IMR-90 (cell line): ENCODE measurements at places on chromosomes 16 and 17. TPM values are rescaled to one million over a fixed set of nuclear protein-coding genes. Genes with fewer than 3 reads are reported as not detected.
A peak's percentile ranks its signal among the peaks of the same experiment; 100 is the strongest.

BIRC5 gene
- total RNA-seq, result 52.7 and 53.6 TPM in 2 replicates

CCL16 gene
- not detected in 2 replicates for total RNA-seq

KRT33A gene
- not detected in 2 replicates for total RNA-seq

CD300LB gene
- total RNA-seq, result not detected in 2 replicates

AANAT gene
- total RNA-seq, result not detected in 2 replicates

KRT27 gene
- total RNA-seq, result not detected in 2 replicates

TPPP3 gene
- total RNA-seq, result 0.54 and 0.56 TPM in 2 replicates

KIF2B gene
- total RNA-seq, result not detected in 2 replicates

PYDC1 gene
- not detected in 2 replicates for total RNA-seq

GRCh38 chr17:55784666-55785065 lies 33.8 kb downstream of the PCTP start:
- H3K4me3 ChIP-seq, result no peak overlapping the region
- DNase-seq, result no peak
- H3K27ac ChIP-seq, result no peak overlapping the region

- peak overlapping the region; percentile 21; the same call in 1 of the 2 replicates for H3K4me3 ChIP-seq
- H3K4me1 ChIP-seq, result peaks cover 2% of the 10 kb centered on the region; the same call in 1 of the 2 replicates
- no peaks in the 10 kb centered on the region for H3K36me3 ChIP-seq
- DNase-seq, result no peak
- H3K27ac ChIP-seq, result no peak overlapping the region
Observed at GRCh38 chr17:31390748-31391495, 553 bp upstream of the RAB11FIP4 start.

- H3K36me3 ChIP-seq, result peaks cover 11% of the 10 kb centered on the region
- peak overlapping the region; percentile 66 for H3K27ac ChIP-seq
- H3K4me3 ChIP-seq, result no peak overlapping the region
- no peaks in the 10 kb centered on the region for H3K27me3 ChIP-seq
Observed at GRCh38 chr17:73290399-73291259, 21.2 kb downstream of the CDC42EP4 start.

- DNase-seq, result no peak
- H3K4me3 ChIP-seq, result no peak overlapping the region
- H3K27me3 ChIP-seq, result no peaks in the 10 kb centered on the region
- H3K4me1 ChIP-seq, result peaks cover 9% of the 10 kb centered on the region
- peaks cover 10% of the 10 kb centered on the region for H3K36me3 ChIP-seq
Observed at GRCh38 chr16:19123535-19124178, 9.9 kb downstream of the ITPRIPL2 start.

- H3K4me3 ChIP-seq, result no peak overlapping the region
- H3K36me3 ChIP-seq, result no peaks in the 10 kb centered on the region
- DNase-seq, result no peak
- H3K27ac ChIP-seq, result no peak overlapping the region
- H3K27me3 ChIP-seq, result no peaks in the 10 kb centered on the region
- H3K4me1 ChIP-seq, result no peaks in the 10 kb centered on the region
Observed at GRCh38 chr16:75792771-75793492, 66.6 kb upstream of the CPHXL start.

GRCh38 chr16:66275775-66276428 lies 90.6 kb upstream of the CDH5 start:
- no peaks in the 10 kb centered on the region; the same call in 1 of the 2 replicates for H3K4me1 ChIP-seq
- no peaks in the 10 kb centered on the region for H3K36me3 ChIP-seq

DNA sequence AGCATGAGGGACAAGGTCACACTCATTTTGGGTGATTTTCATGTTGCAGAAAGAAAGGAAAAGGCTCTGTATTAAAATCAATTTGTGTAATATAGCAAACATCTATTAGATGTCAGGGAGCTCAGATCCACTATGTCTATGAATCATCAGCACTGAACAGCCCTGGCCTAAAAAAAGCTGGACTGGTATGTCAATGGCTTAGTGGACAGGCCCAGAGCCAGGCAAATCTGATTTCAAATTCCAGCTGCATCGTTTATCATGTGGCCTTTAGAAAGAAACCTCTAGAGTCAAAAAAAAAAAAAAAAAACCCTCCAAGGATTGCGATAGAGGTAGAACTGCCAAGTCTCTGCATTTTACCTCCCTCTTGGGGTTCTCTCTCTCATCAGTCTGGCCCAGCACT lies 5.4 kb downstream of the GAS7 start:
- H3K27me3 ChIP-seq, result no peaks in the 10 kb centered on the region
- H3K4me3 ChIP-seq, result no peak overlapping the region
- H3K36me3 ChIP-seq, result no peaks in the 10 kb centered on the region

DNA sequence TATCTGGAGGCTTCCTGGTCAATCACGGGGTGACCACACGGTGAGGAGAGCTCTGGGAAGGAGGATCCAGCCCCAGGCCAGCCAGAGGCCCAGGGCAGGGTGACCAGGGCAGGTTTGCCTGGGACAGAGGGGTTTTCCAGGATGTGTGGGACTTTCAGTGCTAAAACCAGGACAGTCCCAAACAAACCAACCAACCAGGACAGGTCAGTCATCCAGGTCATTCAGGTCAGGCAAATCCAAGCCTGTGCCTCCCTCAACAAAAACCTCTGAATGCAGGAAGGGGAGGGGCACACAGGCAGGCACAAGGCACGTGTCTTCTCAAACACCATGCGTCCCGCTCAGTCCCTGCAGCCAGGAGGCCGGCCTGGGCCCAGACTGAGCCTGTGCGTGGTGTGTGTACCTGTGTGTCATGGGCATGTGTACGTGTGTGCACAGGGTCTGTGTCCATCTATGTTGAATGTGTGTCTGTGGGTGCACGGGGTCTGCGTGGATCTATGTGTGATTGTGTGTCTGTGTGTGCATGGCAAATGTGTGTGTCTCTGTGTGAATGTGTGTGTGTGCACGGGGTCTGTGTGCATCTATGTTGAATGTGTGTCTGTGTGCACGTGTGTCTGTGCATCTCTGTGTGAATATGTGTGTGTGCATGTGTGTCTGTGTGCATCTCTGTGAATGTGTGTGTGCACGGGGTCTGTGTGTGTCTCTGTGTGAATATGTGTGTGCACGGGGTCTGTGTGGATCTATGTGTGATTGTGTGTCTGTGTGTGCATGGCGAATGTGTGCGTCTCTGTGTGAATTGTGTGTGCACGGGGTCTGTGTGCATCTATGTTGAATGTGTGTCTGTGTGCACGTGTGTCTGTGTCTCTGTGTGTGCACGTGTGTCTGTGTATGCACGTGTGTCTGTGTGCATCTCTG lies 78.9 kb downstream of the RTN4RL1 start:
- DNase-seq, result no peak
- H3K27me3 ChIP-seq, result peaks cover 32% of the 10 kb centered on the region
- no peak overlapping the region for H3K4me3 ChIP-seq
- H3K4me1 ChIP-seq, result no peaks in the 10 kb centered on the region
- no peaks in the 10 kb centered on the region for H3K36me3 ChIP-seq

DNA sequence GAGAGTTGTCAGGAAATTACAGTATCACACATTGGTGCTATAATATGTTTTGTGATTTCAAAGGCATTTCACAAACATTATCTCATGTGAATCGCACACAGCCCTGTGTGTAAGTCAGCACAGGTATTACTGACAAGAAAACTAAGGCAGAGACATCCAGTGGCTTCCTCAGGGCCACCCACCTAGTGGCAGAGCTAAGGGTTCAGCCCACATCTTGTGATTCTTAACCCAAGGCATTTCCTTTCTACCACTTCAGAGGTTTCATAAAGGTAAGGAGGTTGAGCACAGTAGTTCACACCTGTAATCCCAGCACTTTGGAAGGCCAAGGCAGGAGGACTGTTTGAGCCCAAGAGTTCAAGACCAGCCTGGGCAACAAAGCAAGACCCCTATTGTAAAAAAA lies 58.2 kb downstream of the STX8 start:
- no peak for DNase-seq
- H3K36me3 ChIP-seq, result no peaks in the 10 kb centered on the region
- H3K4me1 ChIP-seq, result peaks cover 6% of the 10 kb centered on the region
- no peak overlapping the region for H3K27ac ChIP-seq
- H3K4me3 ChIP-seq, result no peak overlapping the region
- no peaks in the 10 kb centered on the region for H3K27me3 ChIP-seq

DNA sequence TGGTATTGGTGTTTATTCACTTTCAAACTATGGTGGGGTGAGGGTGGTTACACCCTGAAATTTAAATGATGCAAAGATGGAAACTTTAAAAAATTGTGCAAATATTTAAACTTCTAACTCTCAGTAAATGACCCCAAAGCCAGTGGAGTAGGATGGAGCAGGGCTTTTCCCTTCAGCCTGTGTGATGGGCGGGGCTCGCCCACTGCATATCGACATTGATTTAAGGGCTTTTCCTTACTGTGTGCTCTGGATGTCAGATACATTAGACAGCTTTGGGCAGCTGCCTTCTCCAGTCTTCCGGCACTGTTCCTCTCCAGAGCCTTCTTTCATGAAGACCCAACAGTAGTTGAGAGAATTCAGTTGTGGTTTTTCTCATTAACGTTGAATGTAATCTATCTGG lies 99.9 kb downstream of the SPECC1 start:
- H3K27ac ChIP-seq, result no peak overlapping the region
- H3K27me3 ChIP-seq, result peaks cover 41% of the 10 kb centered on the region
- H3K36me3 ChIP-seq, result no peaks in the 10 kb centered on the region

DNA sequence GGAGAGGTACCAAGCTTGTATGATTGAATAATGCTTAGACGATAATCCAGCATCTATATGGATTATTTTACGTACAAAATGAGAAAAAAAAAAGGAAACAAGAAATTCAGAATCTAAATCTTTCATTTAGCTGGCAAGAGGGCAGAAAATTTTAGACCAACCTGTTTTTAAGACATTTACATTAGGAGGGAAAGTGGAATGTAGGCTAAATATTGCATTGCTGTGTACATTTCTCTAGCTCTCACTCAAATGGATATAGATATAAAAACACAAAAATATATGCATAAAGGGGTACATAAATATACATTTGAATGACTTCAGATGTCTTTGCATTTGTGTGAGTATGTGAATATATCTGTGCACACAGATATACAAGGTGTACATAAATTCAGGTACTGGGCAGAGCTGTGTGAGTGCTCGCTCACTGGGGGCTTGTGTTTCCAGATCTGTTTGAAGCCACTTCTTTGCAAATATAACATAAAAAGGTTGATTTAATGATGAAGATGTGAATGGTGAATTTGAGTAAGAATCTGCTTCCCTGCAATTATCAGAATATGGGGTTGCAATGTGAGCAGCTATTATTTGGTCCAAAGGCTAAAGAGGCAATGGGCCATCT lies 14.2 kb upstream of the ZFHX3 start:
- no peak for DNase-seq
- peaks cover 19% of the 10 kb centered on the region for H3K4me1 ChIP-seq
- H3K27ac ChIP-seq, result no peak overlapping the region
- no peak overlapping the region for H3K4me3 ChIP-seq

- no peak overlapping the region for H3K27ac ChIP-seq
- H3K4me1 ChIP-seq, result no peaks in the 10 kb centered on the region
- H3K4me3 ChIP-seq, result no peak overlapping the region
- peaks cover 16% of the 10 kb centered on the region for H3K36me3 ChIP-seq
Observed at GRCh38 chr16:47503936-47504335, 42.8 kb downstream of the PHKB start.

DNA sequence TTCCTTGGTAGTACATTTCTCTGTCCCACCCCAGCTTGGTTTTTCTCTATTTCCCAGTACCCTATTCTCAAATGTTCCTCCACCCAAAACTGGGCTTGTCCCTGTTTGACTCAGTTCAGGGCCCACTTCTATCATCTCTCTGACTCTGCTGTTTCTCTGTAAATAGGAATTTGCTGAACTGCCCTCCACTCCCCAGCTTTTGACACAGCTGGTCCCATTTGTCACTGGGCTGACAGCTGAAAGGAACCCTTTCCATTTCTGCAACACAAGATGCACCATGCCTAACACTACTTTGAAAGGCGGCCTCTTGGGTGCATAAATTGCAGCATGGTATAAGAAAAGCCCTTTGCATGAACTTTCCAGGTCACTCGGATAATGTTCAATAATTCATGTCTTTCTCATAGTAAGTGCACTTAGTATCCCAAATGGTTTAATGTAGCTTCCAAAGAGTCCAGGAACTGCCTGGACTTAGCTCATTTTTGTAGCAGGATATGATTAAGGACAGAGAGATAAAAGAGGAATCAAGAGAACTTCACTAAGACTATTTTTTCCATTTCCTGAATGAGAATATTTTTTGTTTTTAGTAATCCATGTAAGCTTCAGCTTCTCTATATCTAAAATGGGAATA lies 256.7 kb downstream of the CDH11 start:
- DNase-seq, result peak; percentile 16
- no peak overlapping the region for H3K4me3 ChIP-seq
- H3K36me3 ChIP-seq, result no peaks in the 10 kb centered on the region
- H3K27ac ChIP-seq, result peak overlapping the region; percentile 75
- no peaks in the 10 kb centered on the region for H3K27me3 ChIP-seq

DNA sequence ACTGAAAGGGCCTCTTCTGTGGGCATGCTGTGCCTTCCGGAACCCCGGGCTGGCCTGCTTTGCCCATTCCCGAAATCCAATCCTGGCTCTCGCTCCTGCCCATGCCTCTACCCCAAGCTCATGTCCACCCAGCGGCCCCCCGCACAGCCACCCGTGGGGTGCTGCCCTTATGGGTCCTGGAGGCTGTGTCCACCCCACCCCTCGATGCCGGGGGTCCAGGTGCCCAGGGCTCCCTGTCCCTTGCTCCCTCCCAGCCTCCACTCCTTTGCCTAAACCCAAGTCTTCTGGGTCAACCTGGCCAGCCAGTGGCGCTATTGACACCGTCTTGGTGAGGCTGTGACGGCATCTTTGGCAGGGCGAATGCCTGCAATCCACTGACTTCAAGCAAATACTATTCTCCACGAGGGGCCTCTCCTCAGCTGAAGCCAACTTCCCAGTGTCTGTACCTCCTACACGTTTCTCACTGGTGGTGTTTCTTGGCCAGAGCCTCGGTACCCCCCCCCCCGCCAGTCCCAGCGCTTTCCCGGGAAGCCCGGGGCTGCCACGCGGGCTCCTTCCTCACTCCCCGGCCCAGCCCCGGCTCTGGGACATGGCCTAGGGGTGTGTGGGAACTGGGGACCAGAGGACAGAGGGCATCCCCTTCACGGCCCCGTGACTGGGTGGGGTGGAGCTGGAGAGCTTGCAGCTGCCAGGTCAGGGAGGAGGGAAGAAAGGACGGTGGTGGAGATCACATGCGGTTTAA lies 12.2 kb upstream of the DUS1L start:
- H3K27me3 ChIP-seq, result no peaks in the 10 kb centered on the region
- no peaks in the 10 kb centered on the region for H3K4me1 ChIP-seq
- no peak overlapping the region for H3K4me3 ChIP-seq
- H3K27ac ChIP-seq, result no peak overlapping the region

- H3K4me1 ChIP-seq, result peaks cover 28% of the 10 kb centered on the region
- no peak overlapping the region for H3K4me3 ChIP-seq
- no peak for DNase-seq
- peak overlapping the region; percentile 69; the same call in 1 of the 2 replicates for H3K27ac ChIP-seq
- no peaks in the 10 kb centered on the region for H3K27me3 ChIP-seq
Observed at GRCh38 chr17:72408641-72409040, 287.8 kb downstream of the SOX9 start.

- peaks cover 3% of the 10 kb centered on the region; the same call in 1 of the 2 replicates for H3K36me3 ChIP-seq
- peak within 1 kb of the TSS; percentile 80 for H3K4me3 ChIP-seq
Observed at GRCh38 chr17:42458497-42459255, at the start of gene ATP6V0A1. ATP6V0A1 (plus strand) TSS chr17:42458878; CDS start chr17:42460895, 2,017 bp downstream.
